NCI-H2029 treated with DMSO at 0.1 percent for 48 hours (cell line): ENCODE measurements at places on chromosomes 4 and X.

DNA sequence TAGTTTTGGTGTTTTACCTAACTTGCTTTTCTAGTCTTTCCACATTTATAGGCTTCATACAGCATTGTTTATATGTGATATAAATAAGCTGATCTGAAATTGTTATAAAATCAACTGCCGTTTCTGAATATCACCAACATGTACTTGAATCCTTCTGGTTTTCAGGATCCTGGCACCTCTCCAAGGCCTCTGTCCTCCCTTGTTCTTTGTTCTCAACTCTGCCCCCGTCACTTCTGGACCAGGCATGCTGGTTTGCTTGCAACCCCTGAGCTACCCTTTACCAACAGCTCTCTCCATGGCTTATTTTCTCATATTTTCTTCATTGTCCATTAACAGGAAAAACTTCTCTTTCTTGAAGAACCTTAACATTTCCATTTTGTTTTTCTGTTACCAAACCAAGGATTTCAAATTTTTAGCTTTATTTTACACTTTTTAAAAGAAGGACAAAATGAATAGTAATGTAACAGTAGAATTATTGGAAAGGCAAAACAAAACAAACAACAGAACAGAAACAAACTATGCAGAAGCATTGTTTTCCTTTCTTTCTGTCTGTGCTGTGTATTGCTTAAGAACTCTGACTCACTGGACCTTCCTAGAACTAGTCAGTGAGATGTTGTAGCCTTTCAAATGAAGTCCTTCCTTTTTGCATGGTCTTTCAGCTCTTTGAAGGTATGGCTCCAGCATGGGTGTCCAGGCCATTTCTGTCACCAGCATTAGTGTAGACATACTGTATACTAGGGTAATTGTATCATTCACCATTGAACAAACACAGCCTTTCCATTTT lies 44.8 kb downstream of the BANK1 start:
- peak; percentile 65 for DNase-seq

GRCh38 chrX:16771483-16772398 lies 14.5 kb upstream of the TXLNG start:
- no peak for DNase-seq

DNA sequence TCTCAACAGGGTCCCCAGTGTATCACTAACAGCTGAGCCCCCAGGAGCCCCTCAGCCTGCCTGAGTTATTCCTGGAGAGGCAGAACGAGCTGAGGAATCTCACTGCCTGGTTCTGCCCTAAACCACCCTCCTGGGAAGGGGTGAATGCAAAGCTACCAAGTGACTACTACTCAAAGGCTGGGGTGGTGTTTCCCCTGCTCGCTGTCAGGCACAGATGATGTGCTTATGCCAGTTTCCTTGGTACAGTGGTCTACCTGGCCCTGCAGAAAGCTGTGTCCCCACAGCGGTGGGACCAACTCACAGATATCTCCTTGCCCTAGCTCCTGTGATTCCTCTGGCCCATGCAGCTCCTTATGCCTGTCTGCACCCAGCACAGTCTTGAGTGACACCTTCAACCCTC lies 35.4 kb upstream of the ASMTL start:
- DNase-seq, result no peak

DNA sequence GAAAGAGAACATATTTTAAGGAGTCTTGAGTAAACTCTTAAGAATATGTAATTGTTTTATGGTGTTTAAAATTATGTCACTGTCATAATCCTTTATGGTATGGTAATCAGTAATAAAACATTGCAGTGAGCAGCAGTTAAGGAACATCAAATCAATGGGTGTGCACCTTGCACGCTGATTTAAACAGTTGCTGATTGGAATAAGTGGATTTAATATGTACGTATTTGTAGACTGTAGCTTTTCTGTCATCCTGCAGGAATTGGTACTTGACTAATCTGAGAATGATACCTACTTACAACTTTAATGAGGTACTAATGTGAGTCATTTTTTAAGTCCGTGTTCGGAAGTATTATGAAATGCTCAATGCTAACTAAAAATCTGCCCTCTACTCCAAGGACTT lies 212.2 kb downstream of the DCTD start:
- no peak for DNase-seq

DNA sequence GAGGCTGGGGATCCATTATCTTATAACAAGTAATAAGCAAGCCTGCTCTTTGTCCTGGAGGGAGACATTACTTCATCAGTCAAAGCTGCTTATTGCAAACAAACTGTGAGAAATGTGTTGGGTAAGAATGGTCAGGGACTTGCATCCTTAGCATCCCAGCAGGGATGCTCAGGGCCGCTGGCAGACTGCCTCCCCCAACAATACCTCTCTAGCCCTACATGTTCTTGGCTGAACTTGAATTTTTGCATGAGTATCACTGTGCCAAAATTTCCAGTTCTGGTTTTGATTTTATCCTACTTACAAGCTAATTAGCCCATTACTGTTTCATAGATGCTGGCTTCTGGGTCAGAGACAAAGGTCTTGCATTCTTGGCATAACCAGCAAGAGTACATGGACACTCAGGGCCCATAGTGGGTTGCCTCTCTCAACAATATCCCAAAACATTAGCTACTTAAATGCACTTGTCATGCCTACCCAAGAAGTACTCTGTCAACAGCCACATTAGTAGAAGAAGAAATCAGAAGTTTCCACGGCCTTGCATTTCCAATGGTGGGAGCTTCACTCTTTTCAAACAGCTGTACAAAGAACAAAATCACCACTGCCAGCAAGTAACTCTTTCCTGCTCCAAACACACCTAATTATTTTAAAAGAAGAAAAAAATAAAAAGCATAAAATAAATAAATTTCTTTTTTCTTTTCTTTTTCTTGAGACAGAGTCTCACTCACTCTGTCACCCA lies 41.9 kb upstream of the NEUROG2 start:
- DNase-seq, result no peak

DNA sequence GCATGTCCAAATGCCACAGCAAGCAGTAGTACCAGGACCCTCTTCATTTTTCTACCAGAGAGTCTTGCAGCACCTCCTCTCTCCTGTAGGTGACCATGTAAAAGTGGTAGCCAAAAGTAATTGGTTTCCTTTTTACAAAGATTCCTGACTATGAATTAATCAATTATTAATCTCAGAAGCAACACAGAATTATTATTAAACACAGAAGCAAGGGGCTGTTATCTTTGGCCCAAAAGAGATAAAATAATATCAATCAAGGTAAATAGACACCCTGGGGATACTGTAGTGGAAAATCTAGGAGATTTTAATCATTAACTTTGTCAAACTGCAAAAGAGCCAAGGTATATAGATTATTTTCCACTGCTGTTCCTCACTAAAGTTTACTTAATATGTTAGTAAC lies at the start of gene GC:
GC (minus strand) TSS at position 108 of the 400 bp plus-strand sequence; CDS start at position 47, 61 bp downstream.
- DNase-seq, result no peak

GRCh38 chr4:188534917-188535316 lies 395.7 kb downstream of the TRIML1 start:
- no peak for DNase-seq

DNA sequence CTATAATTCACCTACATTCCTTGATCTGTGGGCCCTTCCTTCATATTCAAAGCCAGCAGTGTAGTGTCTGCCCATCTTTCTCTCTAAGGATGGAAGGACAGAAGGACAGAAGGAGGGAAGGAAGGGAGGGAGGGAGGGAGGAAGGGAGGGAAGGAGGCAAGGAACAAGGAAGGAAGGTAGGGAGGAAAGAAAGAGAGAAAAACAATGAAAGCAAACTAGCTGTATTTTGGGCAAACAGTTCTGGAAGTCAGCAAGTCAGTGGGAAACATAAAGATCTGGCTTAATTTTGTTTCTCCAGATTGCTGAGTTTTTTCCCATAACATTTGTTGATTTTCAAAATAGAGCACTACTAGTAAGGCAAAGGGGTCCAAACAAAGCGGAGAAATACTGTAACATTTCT lies 555.2 kb upstream of the EPHA5 start:
- DNase-seq, result no peak

GRCh38 chr4:52604215-52604614 lies 54.9 kb downstream of the USP46 start:
- no peak for DNase-seq

DNA sequence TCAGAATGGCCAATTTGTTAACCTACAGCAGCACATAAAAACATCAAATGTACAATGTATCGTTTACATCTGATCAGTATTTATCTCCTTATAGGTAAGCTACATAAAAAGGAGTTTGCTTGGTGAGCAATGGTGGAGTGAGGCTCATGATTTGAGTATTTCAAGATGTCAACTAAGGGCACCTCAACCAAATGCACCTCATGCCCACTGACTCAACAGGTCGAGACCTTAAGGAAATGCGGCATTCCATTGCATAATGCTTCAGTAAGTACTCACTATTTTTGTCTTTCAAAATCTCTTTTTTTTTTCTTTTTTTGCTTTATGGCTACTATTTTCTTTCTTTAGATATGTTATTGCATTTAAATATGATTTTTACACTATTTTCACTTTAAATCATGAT lies 181.0 kb upstream of the TLL1 start:
- no peak for DNase-seq

GRCh38 chrX:23514082-23514481 lies 153.2 kb upstream of the PRDX4 start:
- no peak for DNase-seq

DNA sequence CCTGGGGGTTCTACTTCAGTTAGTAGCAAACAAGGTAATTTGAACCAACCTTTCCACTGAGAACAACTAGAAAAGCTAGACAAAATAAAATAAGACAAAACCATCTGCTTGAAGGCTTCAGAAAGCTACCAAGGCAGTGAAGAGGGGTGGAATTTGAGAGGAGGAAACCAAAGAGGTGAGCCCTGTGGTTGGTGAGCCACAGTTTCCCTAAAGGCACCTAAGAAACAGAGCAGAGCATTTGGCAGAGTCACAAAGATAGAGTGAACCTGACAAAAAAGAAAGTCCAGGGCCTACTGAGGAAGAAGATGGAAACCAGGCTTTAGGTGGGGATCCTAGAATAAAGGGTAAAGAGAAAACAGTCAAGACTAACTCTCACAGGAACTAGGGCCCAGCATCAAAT lies 44.3 kb downstream of the CHST7 start:
- no peak for DNase-seq

DNA sequence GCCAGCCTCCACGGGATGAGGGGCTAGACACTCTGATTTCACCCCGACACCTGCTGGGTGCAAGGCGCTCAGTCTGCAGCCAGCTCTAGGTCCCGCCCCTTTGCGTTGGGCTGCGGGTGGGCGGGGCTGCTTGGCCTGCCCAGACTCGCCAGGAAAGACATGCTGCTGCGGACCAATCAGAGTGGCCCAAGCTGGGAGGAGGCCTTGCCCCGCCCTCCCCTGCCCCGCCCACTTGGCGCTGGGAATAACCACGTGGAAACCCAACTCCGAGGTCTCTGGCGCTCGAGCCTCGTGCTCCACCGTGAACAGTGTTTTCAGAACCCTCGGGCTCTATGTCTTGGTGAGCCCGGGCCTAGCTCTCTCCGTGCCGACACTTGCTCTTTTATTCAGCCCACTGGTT lies 5.3 kb upstream of the VMA21 start:
- no peak for DNase-seq

- no peak for DNase-seq
Measured at GRCh38 chr4:183950536-183950935, 45.4 kb downstream of the STOX2 start.

- DNase-seq, result no peak
Measured at GRCh38 chr4:132312521-132312920, 836.6 kb upstream of the PCDH10 start.

- no peak for DNase-seq
Measured at GRCh38 chr4:159138436-159138835, 35.6 kb downstream of the RAPGEF2 start.

GRCh38 chrX:103440621-103441020 lies 64.3 kb downstream of the BEX3 start:
- DNase-seq, result no peak

- peak; percentile 15 for DNase-seq
Measured at GRCh38 chr4:4859325-4859798, at the start of gene MSX1. Gene MSX1, plus strand, starts transcription at chr4:4859665. Its CDS starts 235 bp downstream, at chr4:4859900.
